Amniotic epithelial cell (primary cell): ENCODE measurements at places on chromosomes 6 and 20.

DNA sequence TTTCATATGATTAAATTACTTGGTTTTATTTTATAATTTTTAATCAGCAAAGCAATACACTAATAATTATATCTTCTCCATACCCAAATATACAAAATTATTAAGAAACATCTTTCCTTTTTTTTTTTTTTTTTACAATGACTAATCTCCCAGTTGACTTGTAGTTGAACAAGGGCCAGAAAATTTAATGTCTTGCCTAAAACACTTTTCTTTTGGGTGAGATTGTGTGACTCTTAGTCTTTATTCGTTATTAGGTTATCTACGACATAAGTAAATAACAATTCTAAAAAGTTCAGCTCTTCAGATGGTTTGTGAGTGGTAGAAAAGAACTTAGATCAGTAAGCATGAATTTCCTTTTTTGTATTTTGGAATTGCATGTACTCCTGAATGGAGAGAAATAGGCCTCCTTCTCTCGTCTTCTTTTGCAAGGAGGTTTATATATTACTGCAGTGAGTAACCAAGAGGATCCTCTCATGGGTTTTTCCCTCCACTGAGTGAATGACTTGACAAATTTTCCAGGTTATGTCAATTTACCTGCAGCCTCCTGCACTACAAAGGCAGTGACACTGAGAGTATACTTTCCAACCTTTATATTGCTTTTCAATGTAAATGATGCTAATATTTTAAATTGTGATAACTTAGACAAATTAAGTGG lies 364.5 kb upstream of the CITED2 start:
- DNase-seq, result no peak

GRCh38 chr6:90233213-90233612 lies 63.4 kb downstream of the BACH2 start:
- DNase-seq, result no peak

DNA sequence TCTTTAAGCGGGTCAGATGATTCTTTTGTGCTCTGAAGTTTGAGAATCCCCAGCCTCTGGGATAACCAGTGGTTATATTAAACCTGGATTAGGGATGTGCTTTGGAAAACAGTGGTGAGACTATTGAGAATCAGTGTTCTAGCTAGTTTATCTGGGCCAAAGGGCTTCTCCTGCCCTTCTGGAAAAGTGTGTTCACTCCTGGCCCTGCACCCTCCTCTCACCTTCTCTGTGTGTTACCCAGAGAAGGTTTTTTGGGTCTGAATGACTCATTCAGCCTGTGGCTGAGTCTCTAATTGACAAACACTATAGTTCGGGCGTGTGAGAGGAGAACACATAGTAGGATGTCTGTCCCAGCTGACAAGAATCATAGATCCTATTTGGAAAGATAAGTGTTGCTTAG lies 66.7 kb downstream of the LRRC1 start:
- DNase-seq, result no peak

DNA sequence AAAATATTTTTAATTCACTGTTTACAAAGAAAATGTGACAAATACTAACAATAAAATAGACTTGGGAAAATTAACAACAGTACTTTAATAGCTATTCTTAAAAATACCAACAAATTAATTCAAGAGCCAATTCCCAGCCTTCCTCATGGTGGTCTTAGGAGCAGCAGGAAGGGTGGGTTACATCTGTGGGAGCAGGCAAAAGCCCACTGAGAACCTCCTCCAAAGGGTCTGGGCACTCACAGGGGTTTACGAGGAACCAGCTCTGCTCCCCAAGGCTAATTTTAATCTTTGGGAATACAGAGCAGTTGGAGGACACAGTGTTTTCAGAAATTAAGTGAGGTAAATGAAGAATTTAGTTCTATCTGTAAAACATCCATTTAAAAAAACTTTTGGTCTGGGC lies 10.2 kb downstream of the SOD2 start:
- DNase-seq, result no peak

DNA sequence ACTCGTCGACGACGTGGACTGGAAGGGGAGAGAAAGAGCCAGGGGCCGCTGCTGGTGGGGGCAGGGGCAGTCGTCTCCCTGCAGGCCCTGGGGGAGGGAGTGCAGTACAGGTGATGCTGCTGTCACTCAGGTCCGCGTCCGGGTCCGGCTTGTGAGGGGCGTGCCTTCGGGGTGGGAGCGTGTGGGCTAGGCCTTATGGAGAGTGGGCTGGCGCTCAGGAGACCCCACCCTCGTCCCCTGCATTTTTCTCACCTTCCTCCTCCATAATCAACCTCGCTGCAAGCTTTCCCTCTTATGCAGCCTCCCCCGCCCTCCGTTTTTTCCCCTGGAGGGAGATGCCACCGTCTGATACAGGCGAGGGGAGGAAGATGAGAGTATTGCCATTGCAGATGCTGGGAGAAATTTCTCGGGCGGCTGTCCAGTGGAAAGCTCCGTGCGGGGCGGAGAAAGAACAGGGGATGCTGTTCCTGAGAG lies 632 bp downstream of the PCMT1 start:
- peak; percentile 45 for DNase-seq

GRCh38 chr6:56424064-56424463 lies 176.7 kb upstream of the COL21A1 start:
- no peak for DNase-seq

GRCh38 chr20:38514185-38514584 lies 41.5 kb downstream of the RALGAPB start:
- no peak for DNase-seq

DNA sequence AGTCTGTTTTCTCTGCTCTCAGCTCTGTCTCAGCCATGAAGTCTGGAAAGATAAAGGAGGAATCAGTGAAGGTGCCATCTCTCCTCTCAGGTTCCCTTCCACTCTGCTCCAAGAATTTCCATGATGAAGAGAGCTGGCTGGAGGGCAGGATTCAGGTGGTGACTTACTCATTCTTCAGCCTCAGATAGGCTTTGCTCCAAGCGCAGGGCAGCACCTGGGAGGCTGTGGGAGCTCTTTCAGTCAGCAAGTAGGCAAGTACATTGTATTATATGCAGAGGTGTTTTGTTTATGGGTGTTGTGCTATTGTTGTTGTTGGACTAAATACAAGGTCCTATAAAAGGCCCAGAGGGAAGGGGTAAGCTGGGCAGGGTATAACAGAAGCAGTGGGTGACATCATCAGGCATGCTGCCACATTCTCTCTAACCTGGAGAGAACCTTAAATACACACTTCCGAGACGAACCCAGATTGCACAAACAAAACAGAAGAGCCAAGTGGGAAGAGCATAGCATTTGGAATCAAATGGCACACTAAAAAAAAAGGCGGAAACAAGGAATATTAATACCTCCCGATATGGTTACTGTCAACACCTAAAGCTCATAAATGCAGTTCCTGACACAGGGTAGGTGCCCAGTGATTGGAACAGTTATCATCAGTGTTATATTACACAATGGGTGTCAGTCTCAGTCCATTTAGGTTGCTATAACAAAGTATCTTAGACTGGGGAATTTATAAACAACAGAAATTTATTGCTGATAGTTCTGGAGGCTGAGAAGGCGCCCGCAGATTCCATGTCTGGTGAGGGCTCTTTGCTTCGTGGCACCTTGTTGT lies 14.5 kb upstream of the PSMG4 start:
- no peak for DNase-seq

DNA sequence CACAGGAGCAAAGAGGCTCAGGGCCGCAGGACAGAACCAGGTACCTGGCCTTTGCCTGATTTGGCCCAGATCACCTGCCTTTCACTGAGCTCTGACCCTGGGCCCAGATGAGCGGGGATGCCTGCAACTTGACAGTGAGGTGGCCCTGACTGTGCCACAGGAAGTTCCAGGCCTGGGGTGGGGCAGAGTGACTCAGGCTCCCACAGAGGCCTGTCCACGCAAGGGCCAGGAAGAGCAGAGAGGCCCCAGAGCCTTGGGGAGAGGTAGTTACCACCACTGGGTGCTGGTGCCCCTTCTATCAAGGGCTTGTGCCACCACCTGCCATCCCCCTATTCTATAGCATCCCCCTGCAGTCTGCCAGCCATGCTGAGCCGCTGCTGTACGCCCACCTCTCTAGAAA lies 4.1 kb upstream of the NOL4L start:
- no peak for DNase-seq
